ENCODE measurements at places on chromosomes 1 and 21.

GRCh38 chr1:94096797-94097549 lies 24.0 kb downstream of the ABCA4 start:
- DNase-seq: peak; percentile 21

DNA sequence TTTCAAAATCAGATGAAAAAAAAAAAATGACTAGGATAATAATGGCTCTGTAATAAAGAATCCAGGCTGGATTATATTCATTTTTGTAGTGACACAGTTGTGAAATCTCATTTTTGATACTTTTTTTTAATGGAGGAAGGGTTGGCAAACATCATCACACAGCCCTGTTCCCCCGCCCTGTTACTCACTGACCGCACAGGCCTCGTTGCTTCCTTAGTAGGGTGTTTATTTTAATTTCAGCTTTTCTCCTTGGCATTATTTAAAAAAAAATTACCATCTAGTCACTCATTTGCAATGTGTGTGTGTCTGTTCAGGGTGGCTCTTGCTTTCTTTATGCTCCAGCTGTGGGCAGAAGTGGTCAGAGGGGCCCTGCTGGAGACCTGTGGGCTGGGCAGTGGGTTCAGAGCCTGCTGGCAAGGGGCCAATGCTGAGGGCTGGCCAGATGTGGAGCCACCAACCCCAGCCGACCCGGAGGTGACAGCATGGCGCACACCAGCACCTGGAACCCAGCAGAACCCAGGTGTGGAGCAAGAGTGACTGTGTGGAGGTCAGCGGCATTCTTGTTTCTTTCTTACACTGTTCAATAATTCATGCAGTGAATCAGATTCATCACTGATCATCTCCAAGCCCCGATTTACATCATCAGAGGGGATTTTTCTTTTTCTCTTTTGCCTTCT lies 44.6 kb downstream of the ZSCAN20 start:
- DNase-seq: no peak

DNA sequence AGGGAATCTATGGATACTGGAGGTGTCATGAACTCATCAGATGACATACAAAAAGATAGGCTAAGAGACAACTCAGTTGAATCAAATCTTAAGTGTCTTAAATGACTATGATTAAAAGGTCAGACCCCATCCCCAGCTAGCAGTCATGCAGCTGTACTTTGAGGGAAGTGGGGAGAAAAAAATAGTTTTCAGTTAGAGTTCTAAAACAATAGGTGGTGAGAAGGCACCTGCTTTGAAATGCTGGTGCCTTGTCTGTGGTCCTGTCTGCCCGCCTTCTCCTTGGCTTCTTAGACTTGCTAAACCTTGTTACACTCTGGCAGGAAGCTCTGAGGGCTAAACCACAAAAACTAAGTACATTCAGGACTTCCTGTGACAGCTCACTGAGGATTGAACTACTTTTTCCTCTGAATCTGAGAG lies 15.3 kb downstream of the CD2 start:
- no peak for DNase-seq

GRCh38 chr1:234782105-234782751 lies 172.2 kb upstream of the IRF2BP2 start:
- DNase-seq: peak; percentile 40

- DNase-seq: peak; percentile 67
Observed at GRCh38 chr1:229756666-229757065, 130.6 kb downstream of the URB2 start.

DNA sequence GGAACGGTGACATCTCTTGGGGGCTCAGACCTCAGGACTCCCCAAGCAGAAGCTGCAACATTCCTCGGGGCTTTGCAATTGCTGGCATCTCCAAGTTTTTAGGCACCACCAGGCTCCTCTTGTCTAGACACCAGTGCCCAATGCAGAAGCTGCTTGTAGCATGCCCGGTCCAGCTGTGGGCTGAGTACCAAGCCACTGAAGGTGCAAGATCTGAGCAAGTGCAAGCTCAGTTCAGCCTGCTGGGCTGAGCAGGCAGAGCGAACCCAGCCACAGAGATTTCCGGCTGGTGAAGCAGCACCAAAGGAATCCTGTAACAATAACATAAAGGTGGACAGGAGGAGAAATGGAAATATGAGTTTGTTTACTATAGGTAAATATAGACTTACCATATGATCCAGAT lies 995.4 kb upstream of the B3GALT2 start:
- DNase-seq: no peak

- no peak for DNase-seq
Observed at GRCh38 chr1:75731881-75732280, 7.4 kb downstream of the ACADM start.

- no peak for DNase-seq
Observed at GRCh38 chr21:31618696-31619430, 40.6 kb upstream of the SOD1 start.

DNA sequence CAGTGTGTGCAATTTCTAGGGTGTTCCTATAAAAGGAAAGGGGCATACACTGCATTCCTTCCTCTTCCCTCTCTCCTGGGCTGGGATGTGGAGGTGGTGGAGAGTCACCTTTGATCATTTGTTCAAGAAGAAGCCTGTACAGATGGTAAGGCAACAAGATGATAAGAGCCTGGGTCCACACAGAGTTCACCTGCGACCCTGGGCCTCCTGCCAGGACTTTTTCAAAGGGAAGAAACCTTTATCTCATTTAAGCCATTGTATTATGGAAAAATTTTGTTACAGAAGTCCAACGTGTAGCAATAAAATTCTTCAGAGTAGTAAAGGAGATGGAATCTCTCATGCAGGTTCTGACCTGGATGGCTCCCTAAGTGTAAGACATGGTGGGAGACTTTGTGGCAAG lies 189.1 kb downstream of the MIS18A start:
- no peak for DNase-seq

GRCh38 chr21:16913010-16913409 lies 599.8 kb upstream of the CXADR start:
- no peak for DNase-seq

DNA sequence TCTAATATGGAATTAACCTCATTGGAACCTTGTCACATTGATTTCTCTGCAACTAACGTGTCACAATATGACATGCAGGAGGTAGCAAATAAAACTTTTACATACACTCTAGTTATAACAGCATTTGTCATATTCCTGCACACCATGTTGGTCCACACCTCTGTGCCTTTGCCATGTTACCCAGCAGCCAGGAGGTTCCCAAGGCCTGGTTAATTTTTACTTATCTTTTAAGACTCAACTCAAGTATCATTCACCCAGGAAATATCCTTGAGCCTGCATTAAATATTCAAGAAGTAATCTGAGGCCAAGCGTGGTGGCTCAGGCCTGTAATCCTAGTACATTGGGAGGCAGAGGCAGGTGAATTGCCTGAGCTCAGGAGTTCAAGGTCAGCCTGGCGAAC lies 447.2 kb upstream of the NR5A2 start:
- DNase-seq: no peak

DNA sequence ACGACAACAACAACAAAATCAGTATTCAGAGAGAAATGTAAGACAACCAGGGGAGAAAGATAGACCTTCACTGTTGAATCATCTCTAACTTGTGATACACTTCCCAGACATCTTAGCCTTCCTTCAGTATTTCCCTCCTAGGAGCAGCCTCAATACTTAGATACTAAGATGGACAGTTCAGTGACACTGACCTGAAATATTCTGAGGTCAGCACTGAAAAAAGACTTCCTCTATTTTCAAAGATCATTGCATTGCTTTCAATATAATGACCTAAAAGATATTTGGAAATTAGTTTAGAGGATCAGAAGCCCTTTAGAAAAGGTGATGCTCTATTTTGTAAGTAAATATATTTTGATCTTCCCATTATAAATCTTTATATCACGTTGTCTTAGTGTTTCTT lies 101.0 kb downstream of the MRPL39 start:
- DNase-seq: no peak

DNA sequence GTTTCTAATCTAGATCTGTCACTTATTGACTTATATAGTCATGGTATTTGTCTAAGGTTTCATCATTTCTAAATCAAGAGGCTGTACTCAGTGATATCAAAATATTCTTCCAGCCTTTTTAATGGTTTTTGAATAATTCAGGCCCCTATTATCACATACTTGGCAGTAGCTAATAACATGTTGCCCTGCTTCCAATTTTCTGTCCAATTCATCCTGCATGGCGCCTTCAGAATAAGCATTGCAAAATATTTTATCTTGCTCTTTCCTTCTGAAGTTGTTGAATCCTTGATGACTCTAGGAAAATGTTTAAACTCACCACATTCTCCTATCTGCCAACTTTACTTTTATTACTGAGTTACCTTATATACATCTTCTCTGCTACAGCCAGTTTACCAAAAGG lies 517.2 kb upstream of the B3GALT2 start:
- no peak for DNase-seq

DNA sequence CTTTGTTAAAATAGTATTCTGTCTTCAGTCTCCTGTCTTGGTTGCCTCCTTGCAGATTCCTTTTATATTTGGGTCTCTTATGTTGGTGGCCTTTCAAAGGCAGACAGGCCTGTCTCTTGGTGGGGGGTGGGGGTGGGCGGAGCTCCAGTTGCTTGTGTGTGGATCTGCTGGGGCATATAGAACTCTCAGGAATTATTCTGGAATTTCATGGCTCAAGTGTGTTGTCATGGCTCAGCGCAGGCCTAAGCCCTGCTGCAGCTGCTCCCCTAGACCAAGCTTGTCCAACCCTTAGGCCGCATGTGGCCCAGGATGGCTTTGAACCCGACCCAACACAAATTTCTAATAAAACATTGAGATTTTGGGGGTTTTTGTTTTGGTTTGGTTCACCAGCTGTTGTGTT lies 8.0 kb downstream of the C1orf35 start:
- no peak for DNase-seq

GRCh38 chr1:226784081-226785049 lies 45.3 kb upstream of the ITPKB start:
- DNase-seq: no peak

GRCh38 chr1:116679828-116680628 lies 12.5 kb upstream of the IGSF3 start:
- no peak for DNase-seq

DNA sequence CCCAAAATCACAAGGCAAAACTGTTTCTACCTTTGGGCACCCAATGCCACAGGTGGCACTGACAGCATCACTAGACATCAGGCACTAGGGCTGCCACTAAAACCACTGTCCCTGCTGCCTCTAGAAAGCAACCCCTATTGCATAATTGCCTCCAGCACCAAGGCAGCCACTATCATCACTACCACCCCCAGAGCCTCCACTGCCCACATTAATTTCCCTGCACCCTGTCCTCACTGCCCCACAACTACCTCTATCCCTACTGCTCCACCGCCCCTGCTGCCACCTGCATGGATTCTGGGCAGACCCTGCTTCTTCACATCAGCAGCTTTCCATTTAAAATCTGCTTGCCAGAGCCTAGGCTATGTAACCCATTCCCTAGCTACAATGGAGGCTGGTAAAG lies 68.6 kb upstream of the CACHD1 start:
- DNase-seq: no peak

- no peak for DNase-seq
Observed at GRCh38 chr1:66526036-66526435, 7.9 kb upstream of the SGIP1 start.

GRCh38 chr1:223000632-223001031 lies 142.4 kb downstream of the TLR5 start:
- DNase-seq: no peak

GRCh38 chr21:14826630-14827029 lies 238.2 kb downstream of the NRIP1 start:
- no peak for DNase-seq

DNA sequence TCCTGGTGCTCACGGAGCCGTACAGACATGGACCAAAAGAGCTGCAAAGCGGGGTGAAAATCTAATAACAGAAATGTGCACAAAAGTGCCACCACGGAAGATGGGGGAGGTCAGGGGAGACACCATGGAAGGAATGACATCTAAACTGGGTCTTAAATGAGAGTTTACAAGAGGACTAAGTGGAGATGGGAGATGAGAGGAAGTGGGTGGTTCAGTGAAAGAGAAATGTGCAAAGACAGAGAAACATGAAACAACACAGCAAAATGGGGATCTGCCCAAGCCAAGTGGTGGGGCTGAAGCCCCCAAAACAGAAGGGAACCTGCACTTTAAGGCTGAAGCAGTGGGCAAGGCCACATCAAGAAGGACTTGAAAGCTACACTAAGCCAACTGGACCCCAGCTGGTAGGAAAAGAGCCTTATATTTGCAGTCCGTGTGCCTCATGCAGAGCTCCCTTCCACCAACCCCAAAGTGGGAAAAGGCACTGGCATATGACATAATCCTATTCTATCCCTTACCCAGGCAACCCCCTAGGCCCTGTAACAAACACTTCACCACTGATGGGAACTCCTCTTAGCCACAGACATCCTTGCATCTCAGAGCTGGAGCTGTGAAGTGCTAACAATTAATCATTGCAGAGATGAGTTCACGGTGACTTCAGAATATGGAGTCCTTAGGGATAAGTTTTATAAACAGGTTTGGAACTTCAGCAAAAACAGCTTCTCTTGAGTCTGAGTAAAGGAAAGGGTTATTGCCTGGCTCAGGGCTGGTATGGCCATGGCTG lies 198.6 kb upstream of the EDN2 start:
- DNase-seq: no peak

DNA sequence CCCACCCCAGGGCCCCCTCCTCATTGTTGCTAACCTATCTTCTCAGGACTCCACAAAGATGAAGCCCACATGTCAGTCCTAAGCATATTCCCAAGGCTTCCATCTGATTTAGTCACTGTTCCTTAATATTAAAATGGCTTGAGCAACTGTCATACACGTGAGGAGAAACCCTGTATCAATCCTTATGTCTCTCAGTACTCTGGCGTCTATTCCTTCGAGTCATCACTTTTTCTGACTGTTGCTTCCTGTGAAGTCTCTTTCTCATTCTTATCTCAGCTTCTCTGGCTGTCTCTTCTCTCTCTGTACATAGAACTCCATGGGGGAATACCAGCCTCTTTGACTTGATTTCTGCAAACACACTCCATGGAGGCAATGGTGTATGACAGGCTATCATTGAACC lies 98.4 kb downstream of the C4BPA start:
- no peak for DNase-seq

DNA sequence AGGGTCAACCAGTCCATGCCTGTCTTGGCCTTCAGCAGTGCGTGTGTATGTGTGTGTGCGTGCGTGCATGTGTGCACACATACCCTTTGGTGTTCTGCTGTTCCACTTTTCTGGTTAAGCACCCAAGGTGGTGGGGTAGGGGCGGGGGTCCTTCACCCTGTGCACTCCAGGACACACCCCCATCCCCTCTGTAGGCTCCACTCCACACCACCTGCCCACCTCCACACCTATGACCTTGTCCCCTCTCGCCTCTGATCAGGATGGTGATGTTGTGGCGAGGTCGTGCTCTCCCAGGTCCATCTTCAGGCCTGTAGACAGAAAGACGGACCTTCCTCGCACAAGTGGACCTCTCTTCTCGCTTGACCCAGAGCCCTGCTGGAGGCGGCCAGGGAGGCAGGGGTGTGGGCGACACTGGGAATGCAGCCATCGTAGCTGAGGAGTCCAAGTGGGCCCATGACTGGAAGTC lies 44.6 kb downstream of the WDR4 start:
- DNase-seq: peak; percentile 5
